ENCODE measurements at places on chromosomes 1 and 21. TPM values are rescaled to one million over a fixed set of nuclear protein-coding genes. Genes with fewer than 3 reads are reported as not detected.

GRCh38 chr1:97608272-97608671, 312.6 kb downstream of the DPYD start:
- no peak for DNase-seq

DNA sequence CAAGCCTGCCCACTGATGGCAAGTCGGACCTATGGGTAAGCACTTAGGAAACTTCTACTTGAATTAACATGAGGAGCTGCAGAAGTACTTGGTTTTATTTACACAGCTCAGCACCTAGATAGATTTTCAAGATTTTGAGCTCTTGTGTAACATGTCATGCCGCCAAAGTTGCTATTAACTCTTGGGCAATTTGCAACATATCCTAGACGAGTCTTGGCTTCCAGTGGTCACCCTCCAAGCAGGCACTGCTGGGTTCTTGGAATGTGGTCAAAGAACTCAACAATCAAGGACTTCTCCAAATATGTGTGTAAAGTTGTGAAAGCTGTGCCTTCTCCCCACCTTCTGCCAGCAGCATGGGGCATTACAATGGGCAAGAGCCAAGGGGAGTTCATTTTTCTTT, 17.8 kb upstream of the GUCA2B start:
- DNase-seq = no peak

- DNase-seq = peak; percentile 32
Measured at GRCh38 chr1:153678519-153679336, at the start of gene NPR1. Gene NPR1, plus strand, starts transcription at chr1:153678688. Its CDS starts 421 bp downstream, at chr1:153679109.

GRCh38 chr1:156108664-156109241, 5.8 kb upstream of the LMNA start:
- no peak for DNase-seq

The TRAF5 gene
- total RNA-seq = 17.0 TPM

DNA sequence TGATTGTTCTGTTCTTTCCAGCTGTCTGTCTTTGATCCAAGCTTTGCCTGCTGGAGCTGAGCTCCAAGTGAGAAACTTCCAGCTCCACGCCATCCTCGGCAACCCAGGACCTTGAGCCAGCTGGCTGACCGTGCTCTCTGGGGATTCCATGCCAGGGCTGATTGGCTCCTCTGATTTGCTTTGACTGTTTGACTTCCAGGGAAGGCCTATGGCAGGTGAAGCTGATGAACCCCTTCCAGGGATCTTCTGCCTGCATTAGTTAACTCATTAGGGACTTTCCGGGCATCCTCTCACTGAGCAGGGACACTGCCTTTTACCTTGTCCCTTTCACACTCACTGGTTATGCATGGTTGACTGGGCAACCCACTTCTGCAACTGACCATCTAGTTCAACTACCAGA, 406.1 kb downstream of the RPS6KC1 start:
- no peak for DNase-seq

The DMRTA2 gene
- not detected for total RNA-seq

The SPRR2A gene
- not detected for total RNA-seq

DNA sequence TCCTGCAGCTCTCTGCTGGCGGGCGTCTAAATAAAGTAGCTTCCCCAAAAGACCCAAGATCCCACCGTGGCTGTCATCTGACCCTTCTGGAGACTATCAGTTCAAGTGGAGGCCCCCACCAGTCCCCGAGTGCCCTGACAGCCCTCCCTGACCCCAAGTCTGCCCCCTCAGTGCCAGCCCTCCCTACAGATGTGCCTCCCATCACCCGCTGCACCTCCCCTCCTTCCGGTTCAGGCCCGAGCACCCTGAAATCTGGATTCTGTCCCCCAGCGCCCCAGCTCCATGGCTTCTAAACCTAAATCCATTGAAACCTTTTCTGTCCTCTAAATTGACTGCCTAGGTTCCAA, 595 bp downstream of the IL10RB start:
- DNase-seq = no peak

The MYBPH gene
- not detected for total RNA-seq

The LINGO4 gene
- total RNA-seq = not detected

DNA sequence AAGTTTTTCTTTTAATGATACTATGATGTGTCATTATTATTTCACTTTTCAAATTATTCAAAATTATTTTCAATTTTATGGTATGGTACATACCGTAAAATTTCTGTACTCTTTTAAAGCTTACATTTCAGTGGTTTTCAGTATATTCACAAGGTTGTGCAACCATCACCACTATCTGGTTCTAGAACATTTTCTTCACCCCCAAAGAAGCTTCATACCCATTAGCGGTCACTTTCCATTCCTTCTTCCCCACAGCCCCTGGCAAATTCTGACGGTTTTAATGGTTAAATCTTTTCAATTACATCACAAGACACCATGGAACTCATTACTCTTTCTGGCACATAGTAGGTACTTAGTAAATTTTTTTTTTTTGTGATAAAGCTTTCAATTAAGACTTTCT, 22.8 kb upstream of the ATP5PO start:
- DNase-seq = no peak

DNA sequence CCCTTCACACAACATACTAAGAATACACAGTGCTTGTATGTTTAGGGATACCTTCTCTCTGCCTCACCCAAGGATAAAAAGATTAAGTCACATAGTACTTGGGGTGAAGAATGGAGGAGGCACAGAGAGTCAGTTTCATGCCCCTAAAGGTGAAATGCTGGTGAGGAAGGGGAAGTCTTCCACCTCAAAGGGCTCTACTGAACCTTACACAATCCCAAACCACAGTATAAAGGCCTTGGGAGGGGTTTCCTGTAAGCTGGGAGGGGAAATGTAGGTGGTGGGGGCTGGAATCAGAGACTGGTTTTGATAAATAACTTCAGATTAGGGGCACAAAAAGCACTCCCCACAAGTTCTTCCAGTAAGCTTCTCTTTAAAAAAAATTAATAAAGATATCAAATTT, 3.5 kb downstream of the MINDY1 start:
- DNase-seq = no peak

GRCh38 chr1:227845519-227845918, 30.0 kb downstream of the PRSS38 start:
- DNase-seq = no peak

DNA sequence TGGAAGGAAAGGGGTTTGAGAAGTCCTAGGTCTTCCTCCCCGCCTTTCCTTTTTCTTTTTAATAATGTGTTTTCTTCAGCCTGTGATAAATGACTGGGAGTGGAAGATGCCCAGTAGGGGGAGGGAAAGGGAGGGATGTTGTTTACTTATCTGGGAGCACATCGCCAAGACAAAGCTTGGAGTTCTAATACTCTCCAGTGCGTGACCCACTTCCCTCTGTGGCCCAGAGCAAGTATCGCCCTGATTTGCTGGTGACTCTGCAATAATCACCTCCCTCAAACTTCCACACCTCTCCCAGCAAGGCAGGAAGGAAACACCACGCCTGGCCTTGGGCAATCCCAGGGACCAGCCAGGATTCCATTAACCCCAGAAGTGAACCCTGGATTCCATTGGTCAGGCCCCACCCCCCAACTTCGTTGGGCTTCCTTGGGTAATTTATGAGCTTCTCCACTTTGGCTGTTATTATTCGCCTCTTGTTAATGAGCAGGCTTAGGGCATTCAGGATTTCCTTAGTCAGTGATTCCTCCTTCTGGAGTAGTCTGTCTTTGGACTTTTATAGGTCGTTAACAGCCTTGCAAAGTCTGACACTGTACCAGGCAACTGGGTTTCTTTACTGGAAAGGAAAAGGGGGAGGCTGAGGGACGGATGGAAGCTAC, 24.3 kb upstream of the GRHL3 start:
- DNase-seq = peak; percentile 69

- no peak for DNase-seq
Measured at GRCh38 chr1:160191756-160192155, 1.4 kb downstream of the CASQ1 start.

GRCh38 chr1:115989699-115990098, 13.4 kb downstream of the SLC22A15 start:
- DNase-seq = no peak

The FOXD3 gene
- total RNA-seq = not detected

- DNase-seq = no peak
Measured at GRCh38 chr1:169741666-169742394, 8.0 kb upstream of the SELE start.

- peak; percentile 62 for DNase-seq
Measured at GRCh38 chr1:227788271-227789083, 27.0 kb upstream of the PRSS38 start.

The KRTAP11-1 gene
- not detected for total RNA-seq

GRCh38 chr1:107976431-107976830, 11.5 kb upstream of the VAV3 start:
- DNase-seq = no peak

DNA sequence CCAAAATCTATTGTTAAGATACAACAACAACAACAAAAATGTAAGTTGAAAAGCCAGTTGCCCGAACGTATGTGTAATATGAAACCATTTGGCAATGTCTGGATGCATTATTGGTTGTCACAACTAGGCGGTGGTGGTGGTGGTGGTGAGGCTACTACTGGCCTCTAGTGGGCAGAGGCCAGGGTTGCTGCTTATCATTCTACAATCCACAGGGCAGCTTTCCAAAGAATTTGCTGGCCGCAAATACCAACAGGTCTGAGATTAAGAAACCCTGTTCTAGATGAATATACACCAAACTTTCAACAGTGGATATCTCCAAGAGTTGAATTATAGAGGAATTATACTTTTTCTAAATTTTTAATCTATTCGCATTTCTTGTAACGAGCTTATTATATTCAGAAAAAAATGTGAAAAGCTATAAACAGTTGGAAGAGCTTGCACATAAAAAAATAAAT, 26.8 kb upstream of the ZNF697 start:
- peak; percentile 83 for DNase-seq

The CSTB gene
- total RNA-seq = 69.2 TPM

DNA sequence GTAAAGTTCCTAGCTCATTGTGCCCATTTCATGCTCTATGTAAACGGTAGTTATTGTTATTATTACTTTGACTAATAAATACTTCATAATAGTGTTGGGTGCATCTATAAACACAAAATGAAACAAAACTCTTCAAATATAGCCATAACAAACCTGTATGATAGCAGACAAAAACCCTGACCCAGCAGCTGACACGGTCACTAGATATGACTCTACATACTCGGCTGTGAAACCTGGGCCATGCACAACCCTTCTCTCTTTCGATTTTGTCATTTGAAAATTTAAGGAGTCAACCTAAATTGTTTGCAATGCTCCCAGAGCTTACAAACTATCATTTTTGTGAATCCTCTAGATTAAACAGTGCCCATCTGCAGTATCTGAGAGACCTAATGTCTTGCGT, 8.0 kb upstream of the RGS13 start:
- DNase-seq = no peak

GRCh38 chr1:233473549-233474204, 140.2 kb upstream of the KCNK1 start:
- no peak for DNase-seq

DNA sequence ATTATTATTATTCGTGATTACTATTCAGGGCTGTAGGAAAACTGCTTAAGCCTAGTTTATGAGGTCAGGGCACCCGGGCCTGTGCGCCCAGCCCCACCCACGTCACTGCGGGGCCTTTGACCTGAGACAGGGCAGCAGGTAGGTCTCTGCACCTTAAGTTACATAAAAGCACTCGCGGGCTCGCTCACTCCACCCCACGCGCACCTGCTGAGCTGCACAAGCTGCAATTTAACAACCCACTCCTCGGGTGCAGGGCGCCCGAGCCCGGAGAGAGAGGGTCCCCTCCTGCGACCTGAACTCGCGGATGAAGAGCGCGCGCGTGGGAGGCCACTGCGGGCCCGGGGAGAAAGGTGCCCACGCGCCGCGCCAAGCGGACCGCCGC, 477 bp downstream of the ICMT start:
- DNase-seq = no peak

The INKA2 gene
- total RNA-seq = 5.3 TPM

DNA sequence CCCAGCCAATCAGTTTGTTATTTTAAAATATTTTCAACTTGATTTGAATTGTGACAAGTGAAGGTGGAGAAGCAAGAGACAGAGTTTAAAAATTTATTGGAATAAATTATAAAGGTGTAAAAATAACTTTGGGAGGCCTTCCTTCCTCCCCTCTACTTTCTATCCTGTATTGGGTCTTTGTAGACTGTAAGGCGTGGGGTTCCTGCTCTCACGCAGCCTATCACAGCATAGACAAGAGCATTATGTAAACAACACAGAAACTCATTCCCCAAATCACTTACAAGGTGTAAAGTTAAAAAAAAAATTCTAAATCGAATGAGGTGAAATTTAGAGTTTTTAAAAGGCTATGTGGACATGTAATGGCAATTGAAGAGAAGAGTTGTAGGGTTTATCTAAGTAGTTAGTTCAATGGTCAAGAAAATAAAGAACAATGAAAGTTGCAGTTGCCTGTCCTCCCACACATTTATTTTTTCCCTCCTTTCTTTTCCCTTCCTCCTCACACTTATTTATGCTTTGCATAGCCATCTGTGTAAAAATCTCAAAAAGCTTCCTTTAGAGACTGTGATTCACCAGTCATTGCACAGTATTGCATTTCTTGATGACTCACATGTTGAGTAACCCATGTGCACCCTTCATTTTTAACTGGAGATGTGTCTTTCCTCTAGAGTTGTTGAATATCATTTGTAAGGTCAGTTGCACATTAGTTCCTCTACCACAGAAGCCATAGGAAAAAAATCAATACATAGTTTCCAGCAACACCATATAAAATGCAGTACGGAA, 242.2 kb downstream of the PTPRC start:
- DNase-seq = peak; percentile 87

- no peak for DNase-seq
Measured at GRCh38 chr1:47418681-47419325, 2.7 kb downstream of the FOXE3 start.

Data from endothelial cell of umbilical vein (primary cell).